IMR-90 (cell line): ENCODE measurements at places on chromosomes 2 and 18. TPM values are rescaled to one million over a fixed set of nuclear protein-coding genes. Genes with fewer than 3 reads are reported as not detected.

DNA sequence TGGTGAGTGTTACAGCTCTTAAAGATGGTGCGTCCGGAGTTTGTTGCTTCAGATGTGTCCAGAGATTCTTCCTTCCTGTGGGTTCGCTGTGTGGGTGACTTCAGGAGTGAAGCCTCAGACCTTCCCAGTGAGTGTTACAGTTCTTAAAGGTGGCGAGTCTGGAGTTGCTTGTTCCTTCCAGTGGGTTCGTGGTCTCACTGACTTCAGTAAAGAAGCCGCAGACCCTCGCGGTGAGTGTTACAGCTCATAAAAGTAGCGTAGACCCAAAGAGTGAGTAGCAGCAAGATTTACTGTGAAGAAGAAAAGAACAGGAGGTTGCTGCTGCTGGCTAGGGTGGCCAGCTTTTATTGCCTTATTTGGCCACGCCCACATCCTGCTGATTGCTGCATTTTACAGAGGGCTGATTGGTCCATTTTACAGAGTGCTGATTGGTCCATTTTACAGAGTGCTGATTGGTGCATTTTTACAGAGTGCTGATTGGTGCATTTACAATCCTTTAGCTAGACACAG is 34.0 kb upstream of the SPTBN1 start:
- DNase-seq, result no peak

DNA sequence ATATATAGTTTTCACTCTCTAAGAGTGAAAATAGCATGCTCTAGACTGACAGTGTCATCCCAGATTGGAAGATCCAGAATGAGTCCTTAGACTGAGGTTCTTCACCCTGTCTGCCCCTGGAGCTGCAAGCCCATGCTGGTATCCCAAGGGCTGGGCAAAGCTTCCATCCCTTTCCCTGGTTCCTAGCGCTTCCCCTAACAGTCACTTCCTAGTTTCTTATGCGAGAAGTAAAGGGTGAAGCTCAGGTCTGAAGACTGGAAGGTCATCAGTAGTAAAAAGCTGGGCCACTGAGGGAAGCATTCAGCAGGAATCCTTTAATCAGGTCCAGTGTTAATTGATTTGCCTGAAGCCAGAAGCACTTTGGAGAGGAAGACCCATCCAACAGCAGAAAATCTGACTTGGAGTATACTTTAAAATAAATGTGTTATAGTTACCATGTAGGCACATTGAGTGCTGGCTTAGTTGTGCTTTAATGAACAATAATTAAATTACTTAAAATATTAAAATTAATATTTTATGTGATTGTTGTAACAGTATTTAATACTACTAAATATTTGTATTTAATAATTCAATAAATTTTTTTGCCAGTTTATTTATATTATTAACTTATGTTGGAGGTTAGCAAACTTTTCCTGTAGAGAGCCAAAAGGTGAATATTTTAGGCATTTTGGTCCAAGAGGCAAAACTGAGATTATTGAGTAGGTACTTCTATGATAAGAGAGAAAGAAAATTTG is 237.9 kb downstream of the FHOD3 start:
- no peak for DNase-seq

DNA sequence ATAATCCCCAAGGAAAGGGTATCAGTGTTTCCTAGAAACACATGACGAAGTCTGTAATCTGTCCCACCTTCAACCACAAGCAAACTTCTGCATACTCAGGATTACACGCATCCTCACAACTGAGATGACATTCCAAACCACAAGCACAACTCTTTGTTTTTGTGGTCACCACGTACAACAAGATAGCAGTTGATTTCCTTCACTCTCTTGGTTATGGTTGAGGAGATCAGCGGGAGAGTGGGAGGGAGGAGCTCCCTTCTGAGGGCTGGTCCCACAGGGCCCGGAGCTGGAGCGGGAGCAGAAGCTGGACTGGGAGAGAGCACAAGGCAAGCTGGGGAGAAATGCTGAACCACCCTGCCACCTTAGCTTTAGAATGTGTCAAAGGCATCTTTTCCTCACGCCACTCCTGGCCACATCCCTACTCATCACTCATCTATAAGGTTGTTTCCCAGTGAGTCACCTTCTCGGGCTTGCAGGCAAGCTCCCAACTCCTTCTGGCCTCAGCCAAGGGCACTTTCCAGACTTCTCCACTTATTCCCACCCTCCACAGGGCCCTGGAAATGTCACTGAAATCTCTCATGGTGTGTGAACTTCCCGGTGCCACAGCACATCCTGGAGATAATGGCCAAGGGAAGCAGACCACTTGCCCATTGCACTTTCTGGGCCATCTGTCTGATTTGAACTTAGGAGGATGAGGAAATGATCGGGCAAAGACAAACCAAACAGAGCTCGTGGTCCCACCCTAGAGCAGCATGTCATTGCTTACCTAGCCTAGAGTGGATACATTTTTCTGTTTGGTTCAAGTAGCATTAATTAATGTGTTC is 98.9 kb upstream of the LGALSL start:
- DNase-seq, result peak; percentile 59

DNA sequence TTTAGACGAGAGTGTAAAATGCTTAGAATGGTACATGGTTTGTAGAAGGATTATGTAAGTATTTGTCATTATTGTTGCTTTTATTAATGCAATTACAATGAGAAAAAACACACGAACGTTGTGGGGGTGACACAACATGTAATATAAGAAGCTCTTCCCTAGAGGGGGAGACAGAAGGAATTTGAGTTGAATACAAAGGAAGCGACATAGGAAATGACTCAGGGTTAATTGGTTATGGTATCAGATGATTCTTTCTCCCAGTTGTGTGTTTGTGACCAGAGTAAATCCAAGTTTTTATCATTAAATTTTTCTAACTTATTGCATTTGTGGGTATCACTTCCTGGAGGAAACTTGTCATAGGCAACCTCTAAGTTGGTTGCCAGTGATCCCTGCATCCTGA is 625.6 kb upstream of the CDH2 start:
- DNase-seq, result peak; percentile 47

DNA sequence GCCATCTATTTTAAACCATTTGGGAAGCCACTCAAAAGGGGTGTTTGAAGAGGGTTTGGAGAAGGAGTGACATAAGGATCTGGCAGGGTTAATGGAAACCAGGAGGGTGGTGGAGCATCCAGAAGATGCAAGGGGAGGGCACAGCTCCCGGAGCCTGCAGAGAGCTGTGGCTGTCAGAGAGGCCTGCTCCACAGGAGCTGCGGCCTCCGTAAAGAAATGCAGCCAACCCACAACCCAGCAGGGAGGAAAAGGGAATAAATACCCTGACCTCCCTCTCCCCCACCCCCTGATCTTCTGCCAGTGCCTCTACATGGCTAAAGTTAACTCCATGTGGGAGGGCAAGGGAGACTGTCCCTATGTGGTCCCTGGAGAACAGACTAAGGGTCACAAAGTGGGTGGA is 567.1 kb upstream of the POU3F3 start:
- no peak for DNase-seq

GRCh38 chr2:62363166-62363565 is 142.8 kb downstream of the TMEM17 start:
- no peak for DNase-seq

- no peak for DNase-seq
These were observed 24.2 kb downstream of the LIPG start for GRCh38 chr18:49585781-49586663.

DNA sequence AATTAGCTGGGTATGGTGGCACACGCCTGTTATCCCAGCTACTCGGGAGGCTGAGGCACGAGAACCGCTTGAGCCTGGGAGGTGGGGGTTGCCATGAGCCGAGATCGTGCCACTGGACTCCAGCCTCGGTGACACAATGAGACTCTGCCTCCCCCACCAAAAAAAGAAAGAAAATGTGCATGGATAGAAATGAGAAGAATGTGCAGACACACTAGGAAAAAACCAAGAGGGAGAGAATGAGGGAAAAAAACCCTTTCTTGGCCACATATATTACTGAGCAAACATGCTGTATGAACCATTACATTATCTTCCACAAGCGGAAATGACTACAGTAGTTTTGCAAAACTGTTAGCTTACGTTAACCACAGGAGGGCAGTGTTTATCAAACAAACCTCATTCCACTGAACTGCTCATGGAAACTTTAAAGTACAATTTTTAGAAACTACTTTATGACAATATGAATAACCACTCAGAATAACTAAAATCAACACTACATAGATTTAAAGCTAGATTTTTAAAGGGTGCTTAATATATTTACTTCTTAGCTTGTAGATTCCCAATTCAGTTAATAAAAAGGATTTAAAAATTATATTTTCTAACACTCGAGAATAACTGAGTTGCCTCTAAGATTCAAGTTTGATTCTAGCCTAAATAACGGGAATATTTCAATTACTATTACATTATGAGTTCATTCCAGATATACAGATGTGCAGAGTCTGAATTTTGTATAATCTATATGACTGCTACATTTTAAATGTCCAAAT is 26.4 kb downstream of the ASXL2 start:
- DNase-seq, result peak; percentile 93

GRCh38 chr2:200765995-200766660 is 45.6 kb upstream of the BZW1 start:
- DNase-seq, result peak; percentile 34

GRCh38 chr2:22579341-22579740 is 805.6 kb upstream of the KLHL29 start:
- no peak for DNase-seq

GRCh38 chr18:33761363-33761762 is 183.3 kb downstream of the ASXL3 start:
- DNase-seq, result peak; percentile 28

- DNase-seq, result no peak
These were observed 569 bp downstream of the TMX3 start for GRCh38 chr18:68714366-68714711.

DNA sequence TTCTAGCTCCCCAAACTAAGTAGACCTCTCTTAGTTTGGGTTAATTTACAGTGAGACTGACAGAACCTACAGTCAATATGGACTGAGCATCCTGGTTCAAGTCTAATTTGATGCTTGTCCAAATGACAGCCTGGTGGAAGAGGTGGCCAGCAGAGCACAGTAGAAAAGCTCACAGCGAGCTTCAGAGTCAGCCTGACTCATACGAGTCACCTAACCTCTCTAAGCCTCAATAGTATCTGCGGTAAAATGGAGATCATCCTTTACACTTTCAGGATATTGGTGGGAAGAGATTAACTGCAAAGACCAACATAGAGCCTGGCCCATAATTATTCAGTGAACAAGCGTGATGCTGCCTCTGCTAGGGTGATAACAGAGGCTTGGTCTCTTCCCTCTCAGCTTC is 54.5 kb downstream of the DOCK10 start:
- peak; percentile 69 for DNase-seq

- peak; percentile 58 for DNase-seq
These were observed 27.2 kb upstream of the BBS5 start for GRCh38 chr2:169452080-169452479.

DNA sequence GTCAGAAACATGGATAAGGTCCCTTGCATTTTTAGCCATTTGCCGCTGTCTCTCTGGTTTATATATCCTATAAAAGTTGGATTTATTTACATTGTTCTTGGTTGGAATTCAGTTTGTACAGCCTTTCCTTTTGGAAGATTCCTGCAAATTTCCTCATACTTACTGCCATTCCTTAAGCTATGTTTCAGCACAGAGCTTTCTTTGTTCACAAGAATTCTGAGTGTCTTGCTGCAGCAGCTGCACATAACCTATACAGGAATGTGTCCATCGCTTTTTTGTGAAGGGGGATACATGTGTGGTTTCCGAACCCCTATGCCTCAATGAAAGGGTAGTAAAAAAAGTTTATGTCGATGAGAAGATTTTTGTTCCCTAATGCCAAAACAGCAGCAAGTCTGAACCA is 48.3 kb upstream of the CCDC68 start:
- DNase-seq, result peak; percentile 13

DNA sequence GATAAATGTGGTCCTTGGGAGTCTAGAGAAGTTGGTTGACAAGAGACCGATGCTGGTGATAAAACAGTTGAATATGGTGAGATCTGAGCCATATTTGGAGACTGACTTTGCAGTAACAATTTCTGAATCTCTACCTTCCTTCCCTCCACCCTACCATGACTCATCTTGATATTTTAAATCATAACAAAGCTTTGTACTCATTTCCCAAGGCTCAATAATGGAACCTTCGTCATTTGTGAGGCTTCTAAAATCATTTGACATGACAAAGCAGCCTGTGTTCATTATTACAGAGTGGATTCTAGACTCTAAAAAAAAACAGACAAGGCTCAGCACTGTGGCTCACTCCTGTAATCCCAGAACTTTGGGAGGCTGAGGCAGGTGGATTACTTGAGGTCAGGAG is 38.5 kb upstream of the PDCL3 start:
- DNase-seq, result peak; percentile 58

GRCh38 chr2:133157141-133157540 is 411.1 kb downstream of the NCKAP5 start:
- DNase-seq, result peak; percentile 37

DNA sequence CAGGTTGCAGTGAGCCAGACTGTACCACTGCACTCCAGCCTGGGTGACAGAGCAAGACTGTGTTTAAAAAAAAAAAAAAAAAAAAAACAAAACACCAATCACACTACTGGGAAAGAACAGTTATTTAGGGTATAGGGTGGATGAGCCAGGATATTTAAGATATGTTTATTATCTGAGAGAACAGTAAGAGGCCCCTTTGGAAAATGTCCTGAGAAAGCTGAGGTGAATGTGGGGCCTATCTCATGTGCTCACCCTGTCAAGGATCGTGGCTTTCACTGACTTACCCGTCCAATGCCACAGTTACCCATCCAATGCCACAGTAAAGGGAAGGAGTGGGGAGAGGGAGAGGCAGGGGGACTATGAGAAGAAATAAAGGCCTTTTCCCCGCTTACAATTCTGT is 19.9 kb upstream of the ENOSF1 start:
- DNase-seq, result no peak

DNA sequence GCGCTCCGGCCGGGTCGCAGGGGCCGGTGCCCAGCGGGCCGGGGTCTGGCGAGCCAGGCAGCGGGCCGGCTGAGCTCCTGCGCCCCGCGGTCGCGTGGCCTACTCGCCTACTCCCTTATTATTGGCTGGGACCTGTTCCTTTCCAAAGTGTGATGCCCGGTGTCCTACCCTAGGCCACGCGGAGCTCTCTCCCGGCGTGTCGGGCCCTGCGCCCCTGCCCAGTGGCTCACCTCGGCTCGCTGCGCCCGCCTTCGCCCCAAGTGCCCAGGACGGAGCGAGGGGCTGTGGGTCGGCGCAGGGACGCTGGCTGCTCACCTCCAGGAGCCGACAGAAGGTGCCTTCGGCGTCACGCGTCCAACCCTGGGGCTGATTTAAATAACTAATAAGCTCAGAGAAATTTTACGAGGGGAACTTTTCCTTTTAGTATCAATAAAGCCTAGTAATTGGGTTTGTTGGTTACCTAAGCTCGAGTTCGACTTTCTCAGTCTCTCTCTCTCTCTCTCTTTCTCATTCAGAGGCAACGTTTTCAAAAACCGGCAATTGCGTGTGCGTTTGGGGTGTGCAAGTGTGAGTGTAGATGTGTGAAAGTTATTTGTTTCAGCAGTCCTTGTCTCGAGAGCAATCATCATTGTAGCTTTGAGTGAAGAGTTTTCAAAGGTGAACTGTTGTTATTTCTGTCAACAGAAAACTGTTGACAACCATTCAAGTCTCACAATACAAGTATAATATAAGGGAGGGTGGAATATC is 7.0 kb upstream of the SATB2 start:
- no peak for DNase-seq

Gene MC2R
- not detected in 2 replicates for total RNA-seq

Gene CYBRD1
- 103 and 119 TPM in 2 replicates for total RNA-seq

Gene KCNG3
- under 0.01 TPM in 1 of 2 replicates, not detected in the other for total RNA-seq

Gene MGAT4A
- total RNA-seq, result under 0.01 TPM in 2 replicates

Gene SP140
- 1.1 and 1.4 TPM in 2 replicates for total RNA-seq

Gene HDHD2
- 16.7 and 18.6 TPM in 2 replicates for total RNA-seq

Gene GPAT2
- 0.28 and 0.36 TPM in 2 replicates for total RNA-seq

Gene SYT4
- not detected in 2 replicates for total RNA-seq

Gene C1QL2
- not detected in 2 replicates for total RNA-seq

Gene KYNU
- total RNA-seq, result 2.2 and 2.9 TPM in 2 replicates
